ENCODE measurements at places on chromosomes 2 and 18.

GRCh38 chr2:47357483-47357882, 45.5 kb upstream of the MSH2 start:
- no peak for DNase-seq

DNA sequence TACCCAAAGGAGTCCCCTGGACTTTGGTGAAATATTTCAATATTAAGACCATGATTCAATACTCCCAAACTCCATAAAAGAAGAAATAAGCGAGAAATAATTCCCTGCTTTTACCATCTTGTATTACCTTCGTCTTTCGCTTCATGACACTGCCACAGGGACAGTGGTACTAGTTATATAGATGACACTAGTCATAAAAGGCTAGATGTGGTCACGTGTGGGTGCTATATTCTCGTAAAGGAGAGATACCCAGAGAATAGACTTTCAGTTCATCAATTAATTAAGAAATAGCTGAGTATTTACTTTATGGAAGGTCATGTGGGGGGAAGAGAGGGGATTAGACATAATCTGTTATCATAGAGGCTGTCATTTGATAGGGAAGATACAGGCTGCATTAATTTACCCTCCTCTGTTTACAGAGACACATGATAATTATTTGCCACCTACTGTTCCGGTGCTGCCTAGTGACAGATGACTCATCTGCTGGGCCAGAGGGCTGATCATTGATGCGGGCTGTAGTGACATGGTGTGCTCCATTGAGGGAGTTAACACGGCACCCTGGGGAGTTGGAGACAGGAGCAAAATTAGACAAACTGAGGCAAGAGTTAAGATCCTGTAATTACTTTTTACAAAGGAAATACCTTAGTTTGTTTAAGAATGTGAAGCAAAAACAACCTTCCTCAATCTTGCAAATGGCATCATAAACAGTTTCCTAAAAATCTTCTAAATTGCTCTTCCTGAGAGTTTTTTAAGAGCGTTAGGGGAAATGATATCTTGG, 78.2 kb upstream of the ITGB6 start:
- no peak for DNase-seq

DNA sequence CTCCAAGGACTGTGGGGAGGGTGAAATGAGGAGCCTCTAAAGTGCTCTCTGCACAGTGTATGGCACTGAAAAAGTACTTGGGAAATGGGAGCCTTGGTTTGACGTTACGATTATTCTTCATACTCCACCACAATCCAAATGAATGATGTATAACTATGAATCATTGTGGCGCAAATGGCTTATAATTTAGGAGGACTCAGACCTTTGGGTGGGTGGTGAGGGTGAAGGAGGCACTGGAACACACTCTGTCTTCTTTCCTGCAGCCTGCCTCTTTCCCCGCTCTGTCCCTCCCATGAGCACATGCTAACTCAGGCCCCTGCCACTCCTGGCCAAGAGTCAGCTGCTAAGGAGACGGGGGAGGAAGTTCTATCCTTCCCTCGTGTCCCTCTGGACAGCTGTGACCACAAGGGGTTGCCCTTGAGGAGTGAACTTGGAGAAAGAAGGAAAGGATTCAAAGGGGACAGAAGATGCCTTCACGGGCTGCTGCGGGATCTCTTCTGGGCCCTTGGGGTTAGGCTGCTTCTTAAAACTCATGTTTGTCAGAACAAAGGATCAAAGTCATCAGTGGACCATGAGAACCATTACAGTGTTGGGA, 36.5 kb downstream of the POLR1A start:
- no peak for DNase-seq

DNA sequence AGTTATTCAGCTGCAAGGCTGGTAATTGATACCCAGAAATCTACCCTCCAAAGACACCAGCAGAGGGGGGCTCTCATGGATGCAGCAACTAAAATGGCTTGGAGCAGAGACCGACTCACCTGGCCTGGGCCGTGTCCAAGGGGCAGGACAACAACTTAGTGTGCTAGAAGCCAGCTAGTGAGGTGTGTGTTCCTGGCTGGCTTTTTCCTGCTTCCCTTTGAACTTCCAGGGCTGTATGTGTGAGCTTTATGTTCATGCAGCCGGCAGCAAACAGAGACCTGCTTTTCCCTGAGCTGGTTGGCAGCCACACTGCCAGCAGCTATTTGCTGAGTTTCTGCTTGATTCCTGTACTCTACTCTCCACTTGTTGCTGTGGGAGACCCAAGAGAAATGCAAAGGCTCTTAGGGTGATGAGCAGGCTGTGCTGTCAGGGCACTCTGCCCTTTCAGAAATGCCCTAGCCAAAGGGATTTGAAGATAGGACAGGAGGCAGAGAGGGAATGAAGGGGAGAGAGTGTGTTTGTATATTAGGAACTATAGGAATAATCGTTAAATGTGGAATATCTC, 23.7 kb upstream of the GRP start:
- DNase-seq, result no peak

DNA sequence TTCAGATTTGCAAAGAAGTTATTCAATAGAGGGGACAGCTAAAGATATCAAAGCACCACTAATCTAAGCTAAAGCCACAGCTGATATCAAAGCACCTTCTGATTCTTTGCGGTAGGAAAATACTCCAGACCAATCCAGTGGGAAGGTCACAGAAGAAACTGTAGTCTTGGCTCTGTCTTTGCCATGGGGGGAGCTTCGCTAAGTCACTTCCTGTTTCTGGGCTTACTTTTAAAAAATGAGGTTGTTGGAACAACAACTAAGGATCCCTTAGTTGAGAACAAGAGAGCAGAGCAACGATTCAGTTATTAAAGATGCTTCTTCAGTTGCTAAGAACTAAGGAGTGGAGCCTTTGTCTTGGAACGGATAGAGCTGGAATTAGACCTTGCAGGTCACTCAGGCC, 12.2 kb downstream of the LPIN1 start:
- no peak for DNase-seq

DNA sequence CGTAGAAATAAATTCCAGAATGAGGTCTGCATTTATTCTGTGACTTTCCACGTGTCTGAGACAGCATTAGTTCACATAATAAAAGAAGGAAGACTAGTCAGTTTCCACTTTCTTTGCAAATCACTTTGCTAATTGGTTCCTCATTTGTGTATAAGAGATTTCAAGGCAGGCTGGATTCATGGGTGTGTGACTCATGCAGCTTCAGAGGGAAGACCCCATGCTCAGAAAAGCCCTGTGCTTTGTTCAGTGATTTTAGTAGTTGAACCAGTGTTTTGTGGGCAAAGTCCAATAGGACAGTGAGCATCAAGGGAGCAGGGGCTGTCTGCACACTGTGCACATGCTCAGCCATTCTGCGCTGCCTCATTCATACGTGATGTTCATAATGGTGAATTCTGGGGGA, 297.8 kb downstream of the DLGAP1 start:
- no peak for DNase-seq

GRCh38 chr18:78984941-78985784, 5.5 kb downstream of the SALL3 start:
- DNase-seq, result peak; percentile 3

GRCh38 chr2:101743288-101743687, 45.8 kb downstream of the MAP4K4 start:
- DNase-seq, result no peak

- no peak for DNase-seq
These were observed 21.9 kb downstream of the FAM124B start for GRCh38 chr2:224379986-224380385.

DNA sequence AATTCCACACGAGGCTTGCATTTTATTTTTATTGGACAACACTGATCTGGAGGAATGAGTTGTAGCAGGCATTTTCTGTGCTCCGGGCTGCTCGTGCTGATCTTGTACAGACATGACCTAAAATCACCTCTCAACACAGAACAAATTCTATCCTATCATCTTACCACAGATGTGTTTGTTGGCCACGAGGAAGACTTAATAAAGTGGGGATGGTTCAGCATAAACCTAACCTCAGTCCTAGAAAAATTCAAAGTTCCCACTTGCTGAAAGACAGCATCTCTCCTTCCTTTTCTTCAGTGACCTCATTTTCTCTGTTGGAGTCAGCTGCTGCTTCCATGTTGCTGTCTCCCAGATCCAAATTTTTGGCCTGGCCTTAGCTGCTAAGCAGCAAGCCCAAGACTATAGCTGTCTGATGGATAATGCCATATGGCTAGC, 45.3 kb downstream of the RBKS start:
- DNase-seq, result no peak

DNA sequence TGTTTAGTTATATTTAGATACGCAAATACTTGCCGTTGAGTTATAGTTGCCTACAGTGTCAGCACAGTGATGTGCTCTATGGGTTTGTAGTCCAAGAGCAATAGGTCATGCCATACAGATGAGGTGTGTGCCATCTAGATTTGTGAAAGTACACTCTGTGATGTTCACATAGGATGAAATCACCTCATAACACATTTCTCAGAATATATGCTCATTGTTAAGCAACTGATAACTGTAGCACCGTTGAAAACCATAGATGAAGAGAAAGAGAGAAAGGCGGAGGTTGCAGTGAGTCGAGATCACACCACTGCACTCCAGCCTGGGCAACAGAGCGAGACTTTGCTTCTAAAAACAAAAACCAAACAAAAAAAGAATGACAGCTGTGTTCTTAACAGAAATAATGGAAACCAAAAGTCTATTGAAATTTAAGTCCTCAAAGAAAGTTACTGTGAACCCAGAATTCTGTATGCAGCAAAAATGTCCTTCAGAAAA, 9.5 kb downstream of the DGKD start:
- no peak for DNase-seq

- no peak for DNase-seq
These were observed at the start of gene GLI2 for GRCh38 chr2:120735746-120736170. Gene GLI2, plus strand, starts transcription at chr2:120735868. Its CDS starts 61,453 bp downstream, at chr2:120797321.

- DNase-seq, result no peak
These were observed 89.6 kb upstream of the SETBP1 start for GRCh38 chr18:44590956-44591670.

- DNase-seq, result no peak
These were observed 83.6 kb downstream of the FARSB start for GRCh38 chr2:222572264-222572721.

GRCh38 chr18:79329786-79330185, 65.9 kb upstream of the NFATC1 start:
- DNase-seq, result no peak

GRCh38 chr2:23924589-23925359, 2.1 kb downstream of the ATAD2B start:
- no peak for DNase-seq

Data from stimulated activated CD8-positive, alpha-beta memory T cell treated with anti-CD3 and anti-CD28 coated beads, Interleukin-7, amount 100 ng/mL, for 1 hour (primary cell).